ENCODE measurements at places on chromosomes 7 and 10. TPM values are rescaled to one million over a fixed set of nuclear protein-coding genes. Genes with fewer than 3 reads are reported as not detected.

- no peaks in the 10 kb centered on the region for H3K36me3 ChIP-seq
- peak overlapping the region; percentile 80 for H3K27ac ChIP-seq
These were observed 730 bp downstream of the LARP4B start for GRCh38 chr10:930625-931325.

GRCh38 chr10:50469288-50469687 lies 154.5 kb downstream of the SGMS1 start:
- no peak overlapping the region for H3K4me3 ChIP-seq
- peak overlapping the region; percentile 10 for H3K27ac ChIP-seq
- no peaks in the 10 kb centered on the region for H3K36me3 ChIP-seq
- H3K27me3 ChIP-seq: no peaks in the 10 kb centered on the region

DNA sequence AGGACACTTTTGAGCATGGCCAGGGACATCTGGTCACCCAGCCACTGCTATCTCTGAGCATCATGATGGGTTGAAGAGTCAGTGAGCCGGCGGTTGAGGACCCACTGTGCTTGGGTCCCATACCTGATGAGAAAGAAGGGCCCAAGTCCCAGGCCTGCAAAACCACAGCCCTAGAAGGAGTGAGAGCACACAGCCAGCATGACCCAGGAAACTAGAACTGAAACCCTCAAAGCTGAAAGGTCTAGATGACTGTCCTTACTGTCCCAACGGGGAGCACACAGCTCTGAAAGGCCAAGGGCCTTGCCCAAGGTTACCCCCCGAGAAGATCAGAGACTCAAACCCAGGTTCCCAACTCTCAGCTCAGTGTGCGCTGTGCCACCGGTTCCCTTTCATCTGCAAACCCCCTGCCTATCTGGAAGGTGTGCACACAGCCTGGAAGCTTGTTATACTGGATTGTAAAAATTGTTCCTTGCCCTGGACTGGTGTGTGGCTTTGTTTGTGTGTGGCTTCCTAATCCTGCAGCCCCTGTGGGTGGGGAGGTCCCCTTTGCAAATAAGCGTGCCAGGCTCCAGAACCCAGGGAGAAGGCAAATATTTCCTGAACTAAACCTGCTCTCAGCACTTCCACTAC lies 22.6 kb upstream of the PSAP start:
- no peak for DNase-seq
- H3K36me3 ChIP-seq: no peaks in the 10 kb centered on the region
- H3K4me3 ChIP-seq: no peak overlapping the region

DNA sequence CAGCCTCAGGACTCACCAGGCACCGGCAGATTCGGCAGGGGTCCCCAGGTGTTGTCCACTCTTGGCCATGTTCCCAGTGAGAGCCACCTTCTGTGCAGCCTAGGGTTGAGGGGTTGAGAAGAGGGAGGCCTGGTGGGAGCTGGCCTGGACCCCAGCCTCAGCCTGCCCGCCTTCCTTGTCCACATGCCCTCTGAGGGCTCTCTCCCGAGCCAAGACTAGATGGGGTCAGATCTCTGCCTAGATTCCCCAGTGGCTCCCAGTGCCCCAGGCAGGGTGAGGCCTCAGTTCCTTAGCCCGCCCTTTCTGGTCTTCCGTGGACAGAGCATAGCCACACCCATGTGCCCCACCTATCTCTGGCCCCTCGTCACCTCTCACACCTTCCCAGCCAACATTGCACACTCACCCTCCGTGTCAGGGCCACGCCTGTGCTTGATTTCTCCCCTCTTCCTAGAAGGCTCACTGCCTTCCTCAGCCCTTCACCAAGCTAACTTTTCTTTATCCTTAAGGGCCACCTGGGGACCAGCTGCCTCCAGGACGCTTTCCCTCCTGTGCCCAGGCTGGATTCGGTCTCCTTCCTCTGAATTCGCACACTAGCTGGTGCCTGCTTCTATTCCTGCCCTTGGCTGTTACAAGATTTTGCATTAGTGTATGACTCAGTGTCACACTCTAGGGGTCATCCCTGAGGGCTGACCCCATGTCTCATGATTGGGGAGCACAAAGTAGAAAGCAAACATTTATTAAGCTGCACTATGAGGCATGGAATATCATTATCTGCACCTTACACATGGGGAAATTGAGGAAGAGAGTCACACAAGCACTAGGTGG lies 7.5 kb downstream of the KCP start:
- no peak overlapping the region for H3K27ac ChIP-seq
- peak; percentile 34 for DNase-seq
- peaks cover 3% of the 10 kb centered on the region for H3K4me1 ChIP-seq

GRCh38 chr7:4824120-4824775 lies 37.6 kb downstream of the PAPOLB start:
- no peak overlapping the region for H3K4me3 ChIP-seq
- no peak for DNase-seq
- H3K27me3 ChIP-seq: no peaks in the 10 kb centered on the region
- no peak overlapping the region for H3K27ac ChIP-seq
- H3K4me1 ChIP-seq: no peaks in the 10 kb centered on the region

- H3K4me1 ChIP-seq: no peaks in the 10 kb centered on the region
- no peaks in the 10 kb centered on the region for H3K36me3 ChIP-seq
- DNase-seq: no peak
These were observed 85.6 kb upstream of the FRMD4A start for GRCh38 chr10:14416308-14416700.

DNA sequence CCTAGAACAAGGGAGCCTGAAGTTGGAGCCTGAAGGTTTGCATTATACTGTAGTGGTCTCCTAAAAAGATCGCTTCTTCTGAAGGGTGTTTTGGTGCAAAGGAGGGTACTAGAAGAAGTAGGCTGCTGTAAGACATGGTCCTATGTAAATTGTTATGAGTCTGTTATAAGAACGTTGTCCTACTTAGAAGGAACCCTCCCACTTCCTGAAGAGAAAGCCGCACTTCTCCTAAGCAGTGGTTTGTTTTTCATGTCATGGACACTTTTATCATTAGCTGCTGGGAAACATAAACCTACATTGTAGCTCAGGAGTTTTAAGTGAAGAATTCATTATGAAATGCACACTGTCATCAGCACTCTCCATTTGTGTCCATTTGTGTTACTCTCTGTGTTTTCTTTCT lies 129.1 kb upstream of the ITGB1 start:
- no peak overlapping the region for H3K27ac ChIP-seq
- H3K27me3 ChIP-seq: no peaks in the 10 kb centered on the region
- H3K4me3 ChIP-seq: no peak overlapping the region
- no peak for DNase-seq
- H3K36me3 ChIP-seq: no peaks in the 10 kb centered on the region

DNA sequence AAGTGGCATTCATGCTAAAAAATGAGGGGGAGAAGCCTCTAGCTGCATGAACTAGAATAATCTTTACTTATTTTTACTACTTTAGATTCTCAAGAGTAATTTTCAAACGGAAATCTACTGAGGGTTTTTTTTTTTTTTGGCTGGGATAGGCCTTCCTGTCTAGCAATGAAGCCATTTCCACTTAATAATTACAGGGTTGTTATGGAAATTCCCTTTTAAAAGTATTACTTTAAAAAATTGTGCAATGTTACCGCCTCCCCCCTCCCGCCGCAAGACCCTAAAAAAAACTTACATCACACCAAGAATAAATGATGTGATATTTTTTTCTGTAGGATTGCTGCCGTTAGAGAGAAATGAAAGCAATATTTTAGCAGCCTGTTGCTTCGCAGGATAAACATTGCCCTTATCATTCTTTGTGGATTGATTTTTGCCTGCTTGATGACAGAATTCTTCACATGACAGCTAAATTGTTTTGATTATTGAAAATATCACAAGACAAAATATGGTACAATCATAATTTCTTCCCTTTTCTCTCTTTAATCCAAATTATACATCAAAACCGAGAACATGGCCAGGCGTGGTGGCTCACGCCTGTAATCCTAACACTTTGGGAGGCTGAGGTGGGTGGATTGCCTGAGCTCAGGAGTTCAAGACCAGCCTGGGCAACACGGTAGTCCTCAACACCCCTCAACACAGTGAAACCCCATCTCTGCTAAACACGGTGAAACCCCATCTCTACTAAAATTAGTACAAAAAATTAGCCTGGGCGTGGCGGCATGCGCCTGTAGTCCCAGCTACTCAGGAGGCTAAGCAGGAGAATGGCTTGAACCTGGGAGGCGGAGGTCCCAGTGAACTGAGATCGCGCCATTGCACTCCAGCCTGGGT lies 32.8 kb downstream of the ARL4A start:
- DNase-seq: no peak
- peaks cover 29% of the 10 kb centered on the region for H3K4me1 ChIP-seq
- no peaks in the 10 kb centered on the region for H3K27me3 ChIP-seq

DNA sequence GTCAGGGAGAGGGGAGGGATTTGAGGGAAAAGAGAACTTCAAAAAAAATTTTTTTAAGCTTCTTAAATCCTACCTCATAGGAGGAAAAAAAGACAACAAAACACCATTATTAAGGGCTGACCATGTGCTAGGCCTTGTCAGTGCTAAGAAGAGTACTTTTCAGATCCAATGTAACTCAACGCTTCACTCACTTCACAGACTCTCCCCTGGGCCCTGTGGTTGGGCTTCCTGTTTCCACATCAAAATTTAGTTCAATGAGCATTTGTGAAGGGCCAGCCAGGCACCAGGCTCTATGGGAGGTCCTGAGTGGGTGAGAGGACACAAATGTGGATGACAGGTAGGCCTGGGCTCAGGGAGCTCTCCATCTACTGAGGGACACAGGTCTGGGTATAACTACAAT lies 249.8 kb downstream of the PTEN start:
- no peak overlapping the region for H3K4me3 ChIP-seq
- DNase-seq: no peak
- no peaks in the 10 kb centered on the region for H3K36me3 ChIP-seq
- peaks cover 41% of the 10 kb centered on the region for H3K4me1 ChIP-seq
- H3K27me3 ChIP-seq: no peaks in the 10 kb centered on the region

DNA sequence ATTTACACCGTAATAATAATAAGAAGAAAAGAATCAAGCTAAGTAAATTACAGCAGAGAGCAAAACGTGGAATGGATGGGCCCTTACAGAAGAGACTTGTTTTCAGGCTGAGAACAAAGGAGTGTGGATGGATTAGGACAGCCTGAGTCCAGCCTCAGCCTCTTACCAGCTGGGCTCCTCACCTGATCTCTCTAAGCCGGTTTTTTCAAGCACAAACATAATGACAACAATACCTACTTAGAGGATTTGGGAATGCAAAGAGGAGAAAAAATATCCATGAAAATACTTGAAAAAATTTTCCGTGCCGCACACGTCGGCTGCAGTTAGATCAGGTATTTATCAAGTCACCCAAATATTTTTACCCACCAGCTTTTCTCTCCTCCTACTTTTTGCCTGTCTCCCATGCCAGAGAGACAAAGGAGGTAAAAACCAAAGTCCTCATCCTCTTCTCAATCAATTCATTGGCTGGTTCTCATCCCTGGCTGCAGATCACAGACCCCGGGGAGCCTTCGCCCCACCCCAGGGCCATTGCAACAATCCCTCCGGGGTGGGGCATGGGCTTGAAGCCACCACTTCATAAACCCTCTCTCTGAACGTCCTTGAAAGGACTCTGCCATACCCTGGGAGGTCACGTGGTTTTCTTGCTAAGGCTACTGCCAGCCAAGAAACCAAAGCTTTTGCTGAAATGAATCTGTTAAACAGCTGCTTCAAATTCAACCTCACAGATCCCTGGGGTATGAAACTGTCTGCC lies 29.7 kb upstream of the GTF2I start:
- H3K4me1 ChIP-seq: peaks cover 8% of the 10 kb centered on the region
- DNase-seq: peak; percentile 69
- peak overlapping the region; percentile 9 for H3K4me3 ChIP-seq
- H3K27me3 ChIP-seq: no peaks in the 10 kb centered on the region

DNA sequence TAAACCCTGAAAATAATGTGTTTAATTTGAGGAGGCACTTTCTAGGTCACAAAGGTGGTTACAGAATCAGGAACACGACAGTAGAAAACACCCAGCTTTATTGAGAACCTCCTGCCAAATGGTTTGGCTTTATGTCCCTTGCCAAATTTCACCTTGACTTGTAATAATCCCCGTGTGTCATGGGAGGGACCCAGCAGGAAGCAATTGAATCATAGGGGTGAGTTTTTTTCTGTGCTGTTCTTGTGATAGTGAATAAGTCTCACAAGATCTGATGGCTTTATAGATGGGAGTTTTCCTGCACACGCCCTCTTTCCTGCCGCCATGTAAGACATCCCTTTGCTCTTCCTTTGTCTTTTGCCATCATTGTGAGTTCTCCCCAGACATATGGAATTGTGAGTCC lies 193.8 kb upstream of the KLF6 start:
- peaks cover 14% of the 10 kb centered on the region for H3K4me1 ChIP-seq
- no peak overlapping the region for H3K27ac ChIP-seq
- no peaks in the 10 kb centered on the region for H3K27me3 ChIP-seq
- 0 out of 2 replicates have a peak, but pooled peaks cover 4% of the 10 kb centered on the region for H3K36me3 ChIP-seq

- no peak overlapping the region for H3K4me3 ChIP-seq
- H3K27me3 ChIP-seq: no peaks in the 10 kb centered on the region
- no peak for DNase-seq
- no peak overlapping the region for H3K27ac ChIP-seq
- no peaks in the 10 kb centered on the region for H3K4me1 ChIP-seq
These were observed 30.9 kb downstream of the SCIN start for GRCh38 chr7:12601302-12601869.

GRCh38 chr10:58823983-58824382 lies 311.3 kb downstream of the BICC1 start:
- H3K27ac ChIP-seq: no peak overlapping the region
- no peak for DNase-seq
- peaks cover 33% of the 10 kb centered on the region for H3K36me3 ChIP-seq
- no peak overlapping the region for H3K4me3 ChIP-seq
- H3K27me3 ChIP-seq: no peaks in the 10 kb centered on the region

DNA sequence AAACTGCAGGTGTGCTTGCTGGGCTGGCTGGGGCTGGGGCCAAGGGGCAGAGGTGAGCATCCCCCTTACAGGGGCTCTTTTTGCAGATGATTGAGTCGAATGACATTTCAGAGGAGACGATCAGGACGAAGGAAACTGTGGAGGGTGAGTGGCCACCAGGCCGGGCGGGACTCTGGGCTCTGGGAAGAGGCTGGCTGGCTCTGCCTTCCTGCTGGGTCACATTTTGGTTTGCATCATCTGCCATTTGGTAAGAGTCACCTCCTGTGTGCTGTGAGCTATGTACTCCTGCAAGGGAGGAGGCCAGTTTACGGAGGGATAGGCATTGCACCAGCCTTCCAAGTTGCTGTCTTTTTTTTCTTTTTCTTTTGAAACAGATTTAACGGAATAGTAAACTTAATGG lies 73.0 kb upstream of the GTF2IRD1 start:
- H3K27me3 ChIP-seq: no peaks in the 10 kb centered on the region
- no peaks in the 10 kb centered on the region for H3K4me1 ChIP-seq
- H3K4me3 ChIP-seq: no peak overlapping the region
- H3K36me3 ChIP-seq: peaks cover 13% of the 10 kb centered on the region
- DNase-seq: peak; percentile 77
- peak overlapping the region; percentile 29 for H3K27ac ChIP-seq

Gene TEX36
- total RNA-seq: not detected

Gene FEZF1
- total RNA-seq: not detected

Gene STEAP4
- not detected for total RNA-seq

Gene OR2A12
- total RNA-seq: not detected

Gene CDH23
- not detected for total RNA-seq

Gene UCN3
- total RNA-seq: not detected

Gene UBN2
- 3.2 TPM for total RNA-seq

Gene ACBD7
- 0.13 TPM for total RNA-seq
